ENCODE measurements at places on chromosomes 2 and 18. TPM values are rescaled to one million over a fixed set of nuclear protein-coding genes. Genes with fewer than 3 reads are reported as not detected.

Gene PLA2R1
- 1.6 TPM for total RNA-seq

Gene ERFE
- total RNA-seq, result 0.82 TPM

Gene GPAT2
- 2.0 TPM for total RNA-seq

Gene IL1F10
- total RNA-seq, result not detected

GRCh38 chr18:36461551-36461987, 164.1 kb downstream of the FHOD3 start:
- no peak for DNase-seq

DNA sequence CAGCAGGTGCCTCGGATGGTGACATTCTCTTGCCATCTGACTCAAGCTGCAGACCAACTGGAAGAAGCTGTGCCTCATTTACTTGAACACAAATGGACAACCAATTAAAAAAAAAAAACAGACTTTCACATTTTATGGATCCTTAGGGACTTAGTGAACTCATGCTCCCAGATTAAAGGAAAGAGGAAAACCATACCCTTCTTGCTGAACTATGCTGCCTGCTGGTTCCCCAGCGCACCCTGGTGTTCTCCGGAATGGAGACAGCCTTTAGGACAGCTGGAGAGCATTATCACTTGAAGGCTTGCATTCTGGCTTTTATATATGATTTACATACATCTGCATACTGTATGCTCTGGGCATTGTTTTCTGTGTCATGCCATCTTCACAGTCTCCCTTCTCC, 370.7 kb downstream of the SLC4A3 start:
- DNase-seq, result no peak

DNA sequence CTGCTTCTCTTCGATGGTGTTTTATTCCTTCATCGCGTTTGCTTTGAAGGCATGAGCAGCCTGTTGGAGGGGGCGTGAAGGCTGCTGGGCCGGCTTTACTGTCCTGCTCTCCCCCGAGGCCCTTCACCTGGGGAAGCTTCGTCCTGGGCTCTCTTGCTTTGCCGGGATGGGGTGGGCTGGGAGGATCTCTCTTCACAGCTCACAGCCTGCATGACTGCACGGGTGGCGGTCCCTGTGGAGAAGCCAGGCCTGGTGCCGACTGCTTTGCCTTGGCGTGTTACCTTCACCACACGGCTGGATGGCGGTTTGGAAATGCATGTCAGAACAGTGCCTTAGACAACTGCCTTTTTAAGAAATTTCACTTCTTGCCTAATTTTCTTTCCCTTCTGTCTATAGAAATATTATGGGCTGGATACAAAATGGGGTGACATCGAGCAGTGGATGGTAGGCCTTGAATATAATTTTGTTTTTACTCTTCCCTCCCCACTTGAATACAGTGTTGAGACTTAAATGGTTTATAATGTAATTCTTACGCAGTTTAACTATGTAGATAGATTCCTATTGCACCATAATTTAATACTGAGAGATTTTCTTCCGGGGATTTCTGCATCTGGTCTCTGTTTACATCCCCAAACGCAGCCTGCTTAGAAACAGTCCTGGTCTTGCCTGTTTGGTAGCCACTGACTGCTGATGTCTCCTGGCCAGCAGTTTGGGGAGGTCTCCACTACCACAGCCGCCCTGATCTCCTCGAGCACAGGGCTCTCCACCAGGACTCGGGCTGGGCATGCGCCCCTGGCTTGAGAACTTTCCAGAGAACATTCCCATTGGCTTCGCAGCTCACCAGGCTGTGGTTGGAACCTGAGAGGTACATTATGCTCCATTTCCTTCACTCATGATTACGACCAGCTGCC, 81.0 kb upstream of the RBM44 start:
- DNase-seq, result no peak

DNA sequence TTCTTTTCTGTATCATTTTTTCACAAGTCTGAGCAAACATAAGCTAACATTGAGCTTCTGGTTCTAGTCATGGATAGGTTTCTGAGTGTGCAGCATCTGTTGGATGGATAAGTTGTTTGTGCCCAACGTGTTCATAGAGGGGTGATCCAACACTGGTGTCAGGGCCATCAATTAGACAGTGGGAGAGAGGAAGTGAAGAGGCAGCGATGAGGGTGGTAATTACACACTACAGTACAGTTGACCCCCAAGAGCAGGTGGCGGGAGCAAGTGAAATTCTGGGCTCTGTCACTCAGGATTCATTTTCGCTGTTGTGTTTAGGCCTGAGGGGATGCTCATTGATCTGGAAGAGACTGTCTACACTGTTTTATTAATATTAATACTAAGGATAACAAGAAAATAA, 180.0 kb upstream of the CXCR4 start:
- DNase-seq, result no peak

Data from frontal cortex (tissue), 4 donors.